ENCODE measurements at places on chromosomes 4 and X. TPM values are rescaled to one million over a fixed set of nuclear protein-coding genes. Genes with fewer than 3 reads are reported as not detected.

HTN1 gene
- not detected for total RNA-seq

CXCL11 gene
- total RNA-seq, result not detected

GCNA gene
- total RNA-seq, result 2.2 TPM

DNA sequence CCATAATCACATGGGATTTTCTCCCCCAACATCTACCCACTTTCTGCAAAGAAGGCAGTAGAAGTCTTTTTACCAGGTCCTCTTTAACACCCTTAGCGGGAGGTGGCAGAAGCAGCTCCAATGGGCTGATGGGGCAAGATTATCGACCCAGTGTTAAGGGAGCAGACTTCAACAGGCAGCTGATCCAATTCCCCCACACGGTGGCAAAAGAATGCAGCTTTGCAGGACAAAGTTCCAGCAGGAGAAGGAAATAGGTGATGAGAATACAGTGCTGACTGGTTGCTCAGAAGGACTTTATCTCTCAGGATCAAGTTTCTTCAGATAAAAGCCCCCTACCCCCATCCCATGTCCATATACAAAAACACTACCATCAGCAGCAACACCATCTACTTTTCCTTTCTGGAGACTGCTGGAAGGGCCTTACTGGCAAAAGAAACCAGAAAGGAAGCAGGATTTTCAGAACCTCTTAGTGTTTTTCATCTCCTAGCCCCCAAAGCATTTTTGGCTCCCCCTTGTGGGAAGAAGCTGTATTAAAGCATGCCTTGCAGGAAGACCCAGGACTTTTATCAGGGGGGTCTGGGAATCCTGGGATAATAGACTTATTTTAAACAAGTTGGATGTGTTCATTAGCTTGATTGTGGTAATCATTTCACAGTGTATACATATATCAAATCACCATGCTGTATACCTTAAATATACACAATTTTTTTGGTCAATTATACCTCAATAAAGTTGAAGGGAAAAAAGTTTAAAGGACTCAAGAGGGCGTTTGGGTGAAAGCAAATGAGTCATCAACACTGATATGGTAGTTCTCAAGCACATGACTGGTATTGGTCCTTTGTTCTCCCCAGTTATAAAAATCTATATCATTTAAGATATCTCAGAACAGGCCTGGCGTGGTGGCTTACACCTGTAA lies 146.4 kb downstream of the GPC3 start:
- no peak for DNase-seq

DNA sequence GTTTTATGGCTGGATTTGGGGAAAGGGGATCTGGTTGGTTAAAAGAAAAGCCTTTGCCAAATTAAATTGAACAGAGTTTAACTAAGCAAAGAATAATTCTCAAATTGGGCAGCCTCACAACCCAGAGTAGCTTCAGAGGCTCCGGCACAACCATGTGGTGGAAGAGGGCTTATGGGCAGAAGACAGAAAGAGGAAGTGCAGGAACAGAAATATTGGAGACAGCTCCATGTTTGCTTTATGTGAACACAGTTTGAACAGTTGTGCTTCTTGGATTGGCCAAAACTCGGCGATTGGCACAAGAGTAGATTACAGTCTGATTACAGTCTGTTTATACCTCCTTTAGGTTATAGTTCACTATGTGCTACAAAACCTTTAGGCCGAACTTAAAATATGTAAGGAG lies 562.7 kb downstream of the TRIML1 start:
- DNase-seq, result no peak

DNA sequence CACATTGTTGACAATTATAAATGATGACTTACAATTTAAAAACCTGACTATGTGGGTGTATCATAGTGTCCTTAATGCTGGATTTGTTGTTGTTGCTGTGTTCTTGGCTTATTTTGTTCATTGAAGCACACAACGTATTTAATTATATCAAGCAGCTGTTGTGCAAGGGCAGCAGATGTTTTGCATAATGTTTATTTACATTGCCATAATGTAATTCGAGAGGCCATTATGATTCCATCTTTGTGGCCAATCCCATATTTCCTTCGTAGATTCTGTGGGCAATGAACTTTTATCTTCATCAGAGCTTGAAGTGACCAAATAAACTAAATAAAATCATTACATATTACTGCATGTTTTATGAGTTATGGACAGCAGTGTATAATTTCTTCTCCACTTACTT lies 422.6 kb upstream of the GALNTL6 start:
- no peak for DNase-seq

- DNase-seq, result no peak
Observed at GRCh38 chr4:169115897-169116254, 105.8 kb upstream of the CBR4 start.

GRCh38 chrX:63751481-63751880 lies 33.5 kb downstream of the ARHGEF9 start:
- DNase-seq, result no peak

GRCh38 chr4:23717528-23718248 lies 172.2 kb downstream of the PPARGC1A start:
- no peak for DNase-seq

GRCh38 chrX:11257711-11258110 lies 35.5 kb upstream of the AMELX start:
- DNase-seq, result no peak

DNA sequence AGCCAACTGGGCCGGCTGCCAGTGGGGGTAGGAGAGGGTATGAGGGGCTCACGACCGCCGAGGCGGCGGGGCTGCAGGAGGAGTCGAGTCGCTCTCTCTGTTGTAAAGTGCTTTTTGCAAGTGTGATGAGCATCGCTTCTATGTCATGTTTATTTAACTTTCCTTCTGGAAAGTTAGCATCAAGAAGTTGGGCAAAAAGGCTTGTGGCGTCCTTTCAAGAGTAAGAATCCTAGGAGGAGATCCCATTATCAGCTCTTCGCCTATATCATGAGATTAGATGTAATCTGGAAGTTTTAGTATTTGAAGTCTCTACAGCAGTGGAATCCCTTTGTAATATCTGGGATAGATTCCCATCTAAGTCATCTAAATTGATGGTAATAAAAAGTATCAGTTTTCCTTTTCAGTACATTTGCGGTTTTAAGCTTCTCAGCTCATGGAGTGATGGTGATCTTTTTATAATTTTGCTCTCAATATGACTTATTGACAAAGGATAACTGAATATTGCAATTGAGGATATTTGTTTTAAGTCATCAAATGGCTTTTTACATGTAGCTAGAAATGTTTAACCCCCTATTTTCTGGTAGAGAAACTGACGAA lies 1.7 kb downstream of the GALNT7 start:
- no peak for DNase-seq

All from Right ventricle myocardium superior (tissue), 1 donor.